ENCODE measurements at places on chromosomes 7 and 10. TPM values are rescaled to one million over a fixed set of nuclear protein-coding genes. Genes with fewer than 3 reads are reported as not detected.

Gene ATRNL1
- 1.3 TPM for total RNA-seq

Gene OR6B1
- not detected for total RNA-seq

Gene HOXA2
- 1.1 TPM for total RNA-seq

Gene ZCCHC24
- 3.3 TPM for total RNA-seq

Gene HABP2
- total RNA-seq, result 0.04 TPM

Gene HKDC1
- total RNA-seq, result 0.04 TPM

Gene TMEM270
- total RNA-seq, result not detected

Gene CALCR
- not detected for total RNA-seq

Gene GLI3
- total RNA-seq, result 15.0 TPM

Gene GOLGA7B
- 1.4 TPM for total RNA-seq

Gene TRIM73
- total RNA-seq, result 0.92 TPM

Gene TCERG1L
- total RNA-seq, result 0.88 TPM

Gene ERV3-1
- 17.3 TPM for total RNA-seq

Gene UNC5B
- total RNA-seq, result 37.0 TPM

Gene NFKB2
- 10.3 TPM for total RNA-seq

Gene OGDHL
- total RNA-seq, result 0.52 TPM

Gene KNDC1
- total RNA-seq, result 3.8 TPM

Gene IL6
- not detected for total RNA-seq

Gene GTPBP10
- total RNA-seq, result 18.8 TPM

Gene C10orf71
- total RNA-seq, result not detected

Gene PRKCQ
- 0.64 TPM for total RNA-seq

Gene CCDC146
- 6.7 TPM for total RNA-seq

Gene SLC29A3
- total RNA-seq, result 0.92 TPM

Gene OR2A7
- 5.7 TPM for total RNA-seq

Gene TBC1D12
- 3.6 TPM for total RNA-seq

Gene GPR15LG
- total RNA-seq, result 404 TPM

Gene NUTM2B
- total RNA-seq, result 0.24 TPM

Gene CFAP70
- total RNA-seq, result 0.40 TPM

Gene MSS51
- 1.2 TPM for total RNA-seq

Gene SLC18A3
- not detected for total RNA-seq

Gene AQP1
- total RNA-seq, result 42.3 TPM
